ENCODE measurements at places on chromosomes 2 and 18. TPM values are rescaled to one million over a fixed set of nuclear protein-coding genes. Genes with fewer than 3 reads are reported as not detected.

DNA sequence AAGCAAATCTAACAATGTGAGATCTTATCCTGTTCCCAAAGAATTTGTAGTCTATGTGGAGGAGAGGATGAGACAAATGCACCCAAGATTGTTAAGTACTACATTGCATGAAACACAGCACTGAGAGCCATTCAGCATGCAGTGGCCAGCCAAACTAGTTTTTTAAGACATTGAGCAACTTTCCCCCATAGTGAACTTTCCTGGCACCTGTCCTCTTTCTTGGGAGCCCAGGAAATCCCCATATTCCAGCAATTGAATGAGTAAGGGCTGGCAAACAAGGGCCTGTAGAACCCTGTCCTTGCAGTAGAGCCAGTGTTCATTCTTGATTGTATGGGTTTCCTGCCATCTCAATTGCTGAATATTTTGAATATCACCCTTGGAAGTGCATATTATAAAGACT is 58.8 kb upstream of the FIGN start:
- H3K27ac ChIP-seq = no peak overlapping the region
- no peaks in the 10 kb centered on the region for H3K36me3 ChIP-seq
- H3K27me3 ChIP-seq = no peaks in the 10 kb centered on the region
- H3K4me1 ChIP-seq = peaks cover 17% of the 10 kb centered on the region

The MAP2 gene
- 5.8 TPM for total RNA-seq

- peaks cover 15% of the 10 kb centered on the region for H3K4me1 ChIP-seq
- no peaks in the 10 kb centered on the region for H3K36me3 ChIP-seq
- H3K4me3 ChIP-seq = no peak overlapping the region
- no peaks in the 10 kb centered on the region for H3K27me3 ChIP-seq
- DNase-seq = no peak
Measured at GRCh38 chr2:9703701-9704221, 73.0 kb upstream of the YWHAQ start.

DNA sequence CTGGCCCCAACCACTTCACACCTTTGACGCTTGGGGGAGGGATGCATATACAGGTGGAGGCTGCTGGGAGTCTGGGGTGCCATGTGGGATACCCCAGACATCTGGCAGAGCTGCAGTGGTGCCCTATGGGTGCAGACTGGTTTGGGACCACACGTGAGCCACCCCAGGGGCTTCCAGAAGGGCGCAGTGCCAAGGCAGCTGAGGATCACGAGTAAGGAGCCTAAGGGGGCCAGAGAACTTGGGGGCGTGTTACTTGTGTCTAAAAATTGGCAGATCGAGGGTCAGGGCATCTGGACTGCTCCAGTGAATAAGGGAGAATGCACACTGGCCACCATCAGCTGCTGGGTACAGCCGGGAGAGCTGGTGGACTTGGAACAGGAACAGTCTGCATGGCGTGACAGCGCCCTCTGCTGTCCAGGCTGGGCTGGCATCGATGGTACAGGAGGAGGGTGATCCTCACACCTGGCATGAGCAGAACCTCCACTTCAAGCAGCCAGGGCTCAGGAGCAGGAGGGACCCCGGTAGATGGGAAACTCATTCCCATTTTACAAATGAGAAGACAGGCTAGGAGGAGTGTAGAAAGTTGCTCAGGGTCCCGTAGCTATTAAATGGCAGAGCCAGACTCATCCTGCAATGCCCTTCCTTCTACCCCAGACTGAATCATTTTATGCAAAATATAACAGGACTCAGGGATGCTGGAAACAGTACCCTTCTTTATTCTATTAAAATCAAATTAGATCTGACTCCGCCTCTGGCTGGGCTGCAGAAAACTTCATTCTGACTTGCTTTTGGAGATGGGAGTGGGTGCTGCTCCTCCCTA is 60.4 kb downstream of the ATOH8 start:
- DNase-seq = peak; percentile 40
- no peak overlapping the region for H3K27ac ChIP-seq
- peaks cover 25% of the 10 kb centered on the region for H3K4me1 ChIP-seq
- H3K36me3 ChIP-seq = no peaks in the 10 kb centered on the region

DNA sequence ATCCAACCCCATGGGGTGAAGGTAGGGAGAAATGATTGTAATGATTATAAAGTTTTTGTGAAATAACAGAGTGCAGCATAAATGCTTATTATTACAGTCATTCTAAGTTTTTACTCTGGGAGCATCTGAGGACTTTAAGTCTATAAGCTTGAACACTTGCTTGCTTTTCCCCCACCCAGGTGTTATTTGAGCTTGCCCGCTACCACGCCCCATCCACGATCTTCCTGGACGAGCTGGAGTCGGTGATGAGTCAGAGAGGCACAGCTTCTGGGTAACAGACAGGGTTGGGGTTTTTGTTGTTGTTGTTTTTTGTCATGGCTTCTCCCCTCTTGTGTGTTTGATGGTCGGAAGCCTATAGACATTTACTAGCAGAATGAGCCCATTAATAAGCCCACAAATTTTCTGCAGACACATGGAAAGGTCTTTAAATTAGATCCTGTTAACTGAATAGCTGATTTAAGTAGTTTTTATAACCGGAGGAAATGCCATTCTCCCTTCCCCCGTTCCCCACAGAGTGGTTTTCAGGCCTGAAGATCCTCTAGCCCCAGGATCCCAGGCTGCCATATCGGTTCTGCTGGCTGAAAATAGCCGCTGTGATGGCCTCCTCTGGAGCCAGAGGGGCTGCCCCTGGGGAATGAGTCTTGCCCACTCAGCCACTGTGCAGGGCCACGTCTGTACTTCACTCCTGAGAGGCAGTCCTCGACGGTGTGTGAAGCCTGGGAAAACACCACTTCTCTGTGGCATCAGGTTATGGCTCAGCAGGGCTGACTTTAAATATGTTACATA is 39.9 kb upstream of the ELOA2 start:
- H3K27me3 ChIP-seq = no peaks in the 10 kb centered on the region
- no peak overlapping the region for H3K4me3 ChIP-seq
- H3K4me1 ChIP-seq = no peaks in the 10 kb centered on the region
- DNase-seq = no peak
- no peak overlapping the region for H3K27ac ChIP-seq
- H3K36me3 ChIP-seq = no peaks in the 10 kb centered on the region

DNA sequence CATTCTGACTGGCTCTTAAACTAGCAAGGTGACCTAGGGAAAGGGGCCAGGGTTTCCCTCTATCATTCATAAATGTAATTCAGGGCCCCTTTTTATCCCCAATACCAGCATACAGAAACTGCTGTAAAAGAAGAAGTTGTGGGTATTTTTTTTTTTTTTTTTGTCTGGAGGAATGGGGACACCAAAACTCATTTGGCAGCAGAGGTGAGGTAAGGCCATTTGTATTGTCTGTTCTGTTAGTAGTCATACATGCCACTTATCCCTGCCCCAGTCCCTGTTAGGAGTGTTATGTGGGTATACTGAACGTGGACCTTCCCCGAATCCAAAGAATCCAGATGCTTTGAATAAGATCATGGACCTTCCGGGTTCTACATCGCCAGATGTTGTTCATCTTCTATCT is 1.7 kb downstream of the SEPTIN2 start:
- no peaks in the 10 kb centered on the region for H3K27me3 ChIP-seq
- peak overlapping the region; percentile 95 for H3K27ac ChIP-seq
- H3K4me1 ChIP-seq = peaks cover 12% of the 10 kb centered on the region
- H3K4me3 ChIP-seq = peak overlapping the region; percentile 83
- H3K36me3 ChIP-seq = peaks cover 5% of the 10 kb centered on the region
- no peak for DNase-seq

GRCh38 chr18:3716116-3716660 is 266.2 kb downstream of the TGIF1 start:
- no peak overlapping the region for H3K4me3 ChIP-seq
- no peak for DNase-seq
- no peaks in the 10 kb centered on the region for H3K4me1 ChIP-seq
- H3K27me3 ChIP-seq = no peaks in the 10 kb centered on the region

DNA sequence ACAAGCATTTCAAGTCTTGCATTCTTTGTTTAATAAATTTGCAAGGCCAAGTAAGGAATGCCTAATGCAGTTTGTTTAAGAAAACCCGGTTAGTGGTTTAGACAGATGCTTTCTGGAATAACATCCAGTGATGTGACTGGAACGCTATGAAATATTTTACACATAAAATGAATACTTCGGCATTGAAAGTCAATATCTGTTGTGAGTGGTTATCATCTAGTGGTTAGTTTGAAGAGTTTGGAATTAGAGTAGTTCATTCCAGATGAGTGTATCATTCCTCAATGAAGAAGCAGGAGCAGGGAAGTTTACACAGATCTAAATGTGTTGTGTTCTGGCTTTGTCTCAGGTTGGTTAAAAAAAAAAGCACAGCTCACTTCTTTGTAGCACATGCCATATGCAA is 608.0 kb upstream of the PIK3C3 start:
- no peak overlapping the region for H3K27ac ChIP-seq
- no peak overlapping the region for H3K4me3 ChIP-seq
- H3K4me1 ChIP-seq = no peaks in the 10 kb centered on the region
- no peak for DNase-seq

- peaks cover 81% of the 10 kb centered on the region for H3K36me3 ChIP-seq
- no peak for DNase-seq
- no peaks in the 10 kb centered on the region for H3K27me3 ChIP-seq
- H3K27ac ChIP-seq = no peak overlapping the region
Measured at GRCh38 chr2:100936070-100936741, 65.9 kb upstream of the RPL31 start.

DNA sequence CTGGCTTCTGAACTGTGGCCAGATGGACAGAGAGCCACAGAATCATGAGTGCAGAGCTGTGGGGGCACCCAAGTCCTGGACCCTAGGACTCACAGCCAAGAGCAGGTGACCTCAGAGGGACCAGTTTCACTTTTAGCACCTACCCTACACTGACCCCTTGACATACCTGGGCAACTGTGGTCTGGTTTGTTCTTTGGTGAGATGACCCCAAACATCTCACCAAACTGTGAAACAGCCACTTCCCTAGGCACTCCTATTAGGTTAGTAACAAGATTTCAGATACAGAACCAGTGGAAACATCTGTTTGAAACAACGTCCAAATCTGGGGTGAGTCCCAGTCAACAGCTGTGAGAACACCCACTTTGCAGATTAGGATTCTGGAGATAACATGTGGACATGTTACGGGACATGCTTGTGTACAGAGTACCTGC is 1.9 kb upstream of the ZFP36L2 start:
- no peaks in the 10 kb centered on the region for H3K27me3 ChIP-seq
- peak overlapping the region; percentile 96 for H3K27ac ChIP-seq
- no peak for DNase-seq
- H3K4me3 ChIP-seq = peak overlapping the region; percentile 92

DNA sequence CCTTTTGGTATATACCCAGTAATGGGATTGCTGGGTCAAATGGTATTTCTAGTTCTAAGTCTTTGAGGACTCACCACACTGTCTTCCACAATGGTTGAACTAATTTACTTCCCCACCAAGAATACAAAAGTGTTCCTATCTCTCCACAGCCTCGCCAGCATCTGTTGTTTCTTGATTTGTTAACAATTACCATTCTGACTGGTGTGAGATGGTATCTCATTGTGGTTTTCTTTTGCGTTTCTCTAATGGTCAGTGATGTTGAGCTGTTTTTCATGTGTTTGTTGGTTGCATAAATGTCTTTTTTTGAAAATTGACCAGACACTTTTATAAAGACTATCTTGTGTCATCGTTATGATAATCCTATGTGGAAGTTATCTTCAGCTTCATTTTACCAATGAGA is 16.0 kb upstream of the ATP8B1 start:
- H3K4me1 ChIP-seq = peaks cover 12% of the 10 kb centered on the region
- H3K36me3 ChIP-seq = no peaks in the 10 kb centered on the region
- no peaks in the 10 kb centered on the region for H3K27me3 ChIP-seq
- H3K4me3 ChIP-seq = no peak overlapping the region

The UGT1A4 gene
- total RNA-seq = 7.4 TPM

The KIF5C gene
- not detected for total RNA-seq

The CIAO1 gene
- total RNA-seq = 60.6 TPM

The CCDC121 gene
- total RNA-seq = 2.0 TPM

DNA sequence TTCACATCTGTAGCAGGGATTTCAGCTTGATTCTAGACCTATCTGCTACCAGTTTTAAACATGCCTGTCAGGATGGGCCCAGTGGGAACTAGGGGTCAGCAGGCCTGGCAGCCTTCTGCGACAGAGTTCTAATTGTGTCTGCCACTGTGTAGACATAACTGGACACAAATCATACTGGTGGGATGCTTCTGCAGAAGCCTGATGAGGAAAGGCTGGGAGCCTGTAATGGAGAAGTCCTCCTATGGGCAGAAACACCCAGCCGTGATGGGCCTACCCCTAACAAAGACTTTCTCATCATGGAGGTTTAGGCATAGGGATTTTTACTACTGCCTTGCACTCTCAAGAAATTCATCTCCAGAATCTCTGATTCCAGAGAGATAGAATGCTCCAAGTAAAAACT is 166.9 kb downstream of the PDE11A start:
- no peaks in the 10 kb centered on the region for H3K27me3 ChIP-seq
- DNase-seq = no peak
- no peak overlapping the region for H3K4me3 ChIP-seq
- peaks cover 6% of the 10 kb centered on the region for H3K4me1 ChIP-seq
- no peak overlapping the region for H3K27ac ChIP-seq

GRCh38 chr2:205609113-205609512 is 73.2 kb upstream of the NRP2 start:
- H3K27ac ChIP-seq = no peak overlapping the region
- H3K4me3 ChIP-seq = no peak overlapping the region
- no peaks in the 10 kb centered on the region for H3K36me3 ChIP-seq
- DNase-seq = no peak
- peaks cover 3% of the 10 kb centered on the region for H3K27me3 ChIP-seq

- H3K27ac ChIP-seq = no peak overlapping the region
- H3K4me1 ChIP-seq = peaks cover 4% of the 10 kb centered on the region
- no peaks in the 10 kb centered on the region for H3K36me3 ChIP-seq
Measured at GRCh38 chr18:10120622-10121021, 206.8 kb downstream of the VAPA start.

DNA sequence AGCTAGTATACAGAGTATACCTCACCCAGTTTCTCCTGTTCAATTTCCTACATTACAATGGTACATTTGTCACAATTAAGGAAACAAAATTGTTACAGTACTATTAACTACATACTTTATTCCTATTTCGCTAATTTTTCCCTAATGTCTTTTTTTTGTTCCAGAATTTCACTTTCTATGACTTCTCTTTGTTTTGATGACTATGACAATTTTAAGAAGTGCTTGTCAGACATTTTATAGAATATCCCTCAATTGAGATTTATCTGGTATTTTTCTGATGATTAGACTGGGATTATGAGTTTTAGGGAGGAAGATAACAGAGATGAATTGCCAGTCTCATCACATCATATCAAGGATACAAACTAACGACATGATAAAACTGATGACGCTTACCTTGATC is 211.8 kb upstream of the STON1 start:
- DNase-seq = no peak
- no peaks in the 10 kb centered on the region for H3K27me3 ChIP-seq
- H3K4me3 ChIP-seq = no peak overlapping the region
- peaks cover 4% of the 10 kb centered on the region for H3K4me1 ChIP-seq
